ENCODE measurements at places on chromosomes 2 and 18.

- DNase-seq = no peak
These were observed 35.1 kb upstream of the RASGRP3 start for GRCh38 chr2:33441235-33441810.

- DNase-seq = no peak
These were observed 716.2 kb upstream of the VRK2 start for GRCh38 chr2:57330447-57330846.

DNA sequence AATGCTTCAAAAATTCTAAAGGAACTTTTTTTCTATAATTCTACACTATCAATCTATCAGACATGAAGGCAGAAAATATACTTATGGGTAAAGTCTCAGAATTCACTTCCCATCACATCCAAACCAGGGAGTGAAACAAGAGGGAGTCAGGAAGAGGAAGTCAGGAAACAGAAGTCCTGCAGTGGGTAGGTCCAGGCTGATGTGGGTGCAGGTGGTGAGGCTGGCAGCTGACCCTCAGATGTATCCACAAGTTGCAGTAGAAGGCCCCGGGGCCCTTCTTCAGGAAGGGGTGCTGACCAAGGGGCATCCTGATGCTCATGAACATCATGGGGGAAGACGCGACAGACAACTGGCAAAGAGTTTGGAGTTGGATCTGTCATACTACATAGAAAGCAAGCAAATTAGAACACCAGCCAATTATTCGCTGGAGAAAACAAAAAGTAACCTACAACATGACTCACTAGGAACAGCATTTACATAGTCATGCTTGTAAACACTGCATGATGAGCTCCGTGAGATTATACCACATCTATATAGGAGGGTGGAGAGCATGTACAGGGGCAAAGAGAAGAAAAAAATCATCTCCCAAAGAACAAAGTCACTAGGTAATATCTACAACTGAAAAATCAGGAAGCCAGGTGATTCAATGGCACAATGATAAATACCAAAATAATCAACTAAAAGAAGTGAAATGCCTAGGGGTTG, 4.2 kb downstream of the UXS1 start:
- no peak for DNase-seq

DNA sequence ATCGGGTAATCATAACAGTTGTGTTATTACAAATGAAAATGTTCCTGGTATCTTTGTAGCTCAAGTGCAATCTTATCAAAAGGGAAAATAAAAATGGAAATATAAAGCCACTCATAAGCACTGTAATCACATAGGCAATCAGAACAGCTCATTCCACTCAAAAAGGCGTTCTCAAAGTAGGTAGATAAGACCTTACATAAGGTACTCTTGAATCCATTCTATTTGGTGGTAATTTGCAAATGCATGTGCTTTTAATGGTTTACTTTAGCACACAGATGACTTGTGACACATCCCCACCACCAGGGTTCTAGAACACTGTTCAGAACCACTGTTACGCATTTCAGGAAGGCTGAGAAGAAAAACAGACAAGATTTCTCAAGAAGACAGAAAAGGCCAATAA, 86.7 kb upstream of the NARS1 start:
- no peak for DNase-seq

GRCh38 chr2:185208261-185208660, 530.3 kb upstream of the FSIP2 start:
- no peak for DNase-seq

DNA sequence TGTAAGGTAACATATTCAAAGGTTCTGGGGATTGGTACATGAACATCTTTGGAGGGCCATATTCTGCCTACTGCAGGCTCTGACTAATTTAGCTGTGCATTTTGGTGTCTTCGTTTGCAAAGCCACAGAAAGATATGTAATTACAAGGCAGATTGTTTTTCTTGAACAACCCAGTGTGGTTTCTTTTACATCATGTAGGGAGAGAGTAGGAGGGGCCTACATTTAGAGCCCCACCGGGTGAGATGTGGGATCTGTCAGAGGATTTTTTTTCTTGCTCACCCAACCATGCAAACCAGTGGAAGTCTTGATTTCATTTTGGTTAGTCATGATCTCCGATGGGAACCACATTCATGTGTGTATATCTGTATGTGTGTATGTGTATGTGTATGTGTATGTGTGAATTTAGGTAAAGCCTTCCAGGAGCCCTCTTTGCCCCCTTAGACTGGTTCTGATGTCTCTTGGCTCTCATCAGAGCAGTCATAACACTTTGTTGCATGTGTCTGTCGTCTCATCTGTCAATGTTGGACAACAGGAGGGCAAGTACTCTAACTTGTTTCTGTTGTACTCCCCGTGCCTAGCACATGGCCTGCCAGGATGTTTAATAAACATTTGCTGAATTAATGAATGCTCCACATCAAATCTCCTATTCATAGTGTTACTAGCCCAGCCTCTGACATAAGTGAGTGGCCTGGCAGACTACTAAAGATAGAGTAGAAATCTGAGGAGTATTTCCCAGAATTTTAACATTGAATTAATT, 239.9 kb downstream of the MTX2 start:
- DNase-seq = no peak

DNA sequence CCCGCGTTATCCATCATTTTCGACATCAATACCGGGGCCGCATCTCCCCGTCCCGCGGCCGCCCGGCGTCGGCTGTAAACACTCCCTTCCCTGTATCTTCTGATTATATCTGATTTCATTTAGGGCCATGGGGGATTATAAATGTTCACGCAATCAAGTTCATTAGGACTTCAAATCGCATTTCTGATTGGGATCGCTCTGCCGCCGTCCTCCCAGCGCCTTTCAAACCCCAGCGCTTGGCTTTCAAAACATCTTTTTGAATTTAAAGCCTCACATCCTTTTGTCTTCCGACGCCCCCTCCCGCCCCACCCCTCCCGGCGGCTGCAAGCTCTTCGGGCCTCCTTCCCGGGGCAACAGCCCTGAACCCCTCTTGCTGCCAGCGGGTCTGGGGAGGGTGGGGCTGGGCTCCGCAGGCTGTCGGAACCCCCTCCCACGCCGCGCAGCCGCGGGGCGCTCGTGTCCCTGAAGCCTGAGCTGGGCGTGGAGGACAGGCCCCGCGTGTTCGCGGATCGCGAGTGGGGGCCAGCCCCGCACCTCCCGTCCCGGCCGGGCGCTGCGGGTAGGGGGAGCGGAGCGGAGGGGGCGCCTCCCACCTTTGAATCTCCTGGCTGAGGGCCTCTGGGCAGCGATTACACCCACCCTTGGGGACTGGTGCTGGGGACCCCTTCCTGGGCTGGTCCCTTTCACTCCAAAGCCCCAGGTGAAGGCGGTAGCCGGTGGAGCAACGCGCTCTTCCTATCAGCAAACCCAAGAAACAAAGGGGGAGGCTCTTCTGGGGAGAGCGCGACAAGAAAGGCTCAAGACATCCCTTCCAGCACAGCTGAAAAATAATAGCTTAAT, 11.3 kb upstream of the GBX2 start:
- DNase-seq = no peak

GRCh38 chr2:196101325-196101991, 32.8 kb upstream of the DNAH7 start:
- DNase-seq = no peak

- DNase-seq = no peak
These were observed 28.9 kb upstream of the NT5DC4 start for GRCh38 chr2:112691881-112692281.

GRCh38 chr18:25799231-25799630, 291.2 kb downstream of the SS18 start:
- no peak for DNase-seq

- no peak for DNase-seq
These were observed 35.8 kb upstream of the AFF3 start for GRCh38 chr2:100178085-100178788.

GRCh38 chr2:234355021-234355720, 141.7 kb downstream of the ARL4C start:
- DNase-seq = no peak

- peak; percentile 72 for DNase-seq
These were observed at the start of gene ITPRID2 for GRCh38 chr2:181891258-181891965. ITPRID2 (plus strand) TSS chr2:181891730; CDS start chr2:181892067, 337 bp downstream.

DNA sequence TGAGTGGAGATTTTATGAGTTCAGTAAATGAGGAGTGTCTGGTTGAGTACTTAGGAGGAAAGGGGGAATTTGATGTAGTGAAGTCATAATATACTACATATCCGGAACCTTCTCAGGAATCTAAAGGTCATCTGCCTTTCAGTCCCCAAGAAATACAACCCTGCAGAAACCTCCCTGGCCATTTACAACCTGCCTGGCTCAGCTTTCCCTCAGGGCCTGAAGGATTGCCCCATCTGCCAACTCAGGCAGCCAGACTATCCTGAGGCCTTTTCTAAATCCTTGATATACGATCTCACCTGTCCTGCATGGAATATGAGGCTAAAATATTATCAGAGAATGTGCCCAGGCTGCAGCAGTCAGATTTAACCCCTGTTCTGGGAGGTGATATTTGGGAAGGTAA, 165.4 kb upstream of the SPOPL start:
- no peak for DNase-seq

DNA sequence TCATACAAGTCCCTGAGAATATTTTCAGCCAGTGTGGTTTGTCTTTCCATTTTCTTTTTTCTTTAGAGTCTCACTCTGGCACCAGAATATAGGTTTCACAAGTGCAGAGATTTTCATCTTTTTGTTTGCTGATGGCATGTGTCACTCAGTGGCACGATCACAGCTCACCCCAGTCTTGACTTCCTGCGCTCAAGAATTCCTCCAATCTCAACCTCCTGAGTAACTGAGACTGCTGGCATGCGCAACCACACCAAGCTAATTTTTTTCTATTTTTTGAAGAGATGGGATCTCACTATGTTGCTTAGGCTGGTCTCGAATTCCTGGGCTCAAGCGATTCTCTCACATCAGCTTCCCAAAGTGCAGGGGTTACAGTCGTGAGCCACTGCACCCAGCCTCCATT, 23.9 kb downstream of the NBEAL1 start:
- no peak for DNase-seq
